HuH-7.5 (cell line): ENCODE measurements at places on chromosomes 12 and 14.

- DNase-seq = no peak
Measured at GRCh38 chr14:100605706-100606686, 18.8 kb upstream of the BEGAIN start.

- no peak for DNase-seq
Measured at GRCh38 chr14:65999865-66000264, 486.3 kb upstream of the CCDC196 start.

DNA sequence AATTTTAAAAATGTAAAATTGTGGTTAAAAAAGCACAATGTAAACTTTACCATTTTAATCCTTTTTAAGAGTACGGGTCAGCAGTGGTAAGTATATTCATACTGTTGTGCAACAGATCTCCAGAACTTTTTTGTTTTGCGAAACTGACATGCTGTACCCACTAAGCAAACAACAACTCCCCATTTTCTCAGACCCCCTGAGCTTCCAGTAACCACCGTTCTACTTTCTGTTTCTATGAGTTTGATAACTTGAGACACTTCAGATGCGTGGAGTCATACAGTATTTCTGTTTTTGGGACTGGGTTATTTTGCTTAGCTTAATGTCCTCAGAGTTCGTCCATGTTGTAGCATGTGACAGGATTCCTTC lies 38.0 kb downstream of the CHST11 start:
- DNase-seq = no peak

DNA sequence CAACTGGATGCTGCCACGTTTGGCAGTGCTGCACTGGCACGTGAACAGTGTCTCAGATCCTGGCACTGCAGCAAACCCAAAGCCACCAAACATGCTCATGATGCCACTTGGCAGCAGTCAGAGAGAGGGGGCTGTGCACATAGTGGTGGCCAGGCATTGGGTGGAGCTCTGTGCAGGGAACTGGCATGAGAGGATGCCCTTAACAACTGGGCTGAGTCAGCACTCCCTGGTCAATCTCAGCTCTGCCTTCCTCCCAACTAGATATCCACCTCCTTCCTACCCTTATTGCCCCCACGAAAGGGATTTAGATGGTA lies 37.0 kb downstream of the ZFHX2 start:
- DNase-seq = no peak

DNA sequence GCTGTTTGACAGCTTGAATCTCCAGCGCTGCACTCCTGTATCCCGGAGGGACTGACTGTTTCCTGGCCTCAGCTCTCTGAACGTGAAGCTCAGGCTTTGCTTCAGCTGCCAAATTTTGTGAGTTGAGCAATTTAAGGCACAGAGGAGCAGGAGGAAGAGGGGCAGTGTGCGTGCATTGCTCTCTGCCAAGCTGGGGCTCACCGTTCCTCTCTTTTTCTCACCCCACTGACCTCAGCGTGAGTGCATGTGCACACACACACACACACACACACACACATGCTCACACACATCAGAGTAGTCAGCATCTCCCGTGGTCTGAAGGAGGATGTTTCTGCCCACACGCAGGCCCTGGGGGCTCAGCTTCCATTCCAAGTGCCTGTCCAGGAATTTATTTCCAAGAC lies 27.8 kb upstream of the BDKRB2 start:
- DNase-seq = no peak

DNA sequence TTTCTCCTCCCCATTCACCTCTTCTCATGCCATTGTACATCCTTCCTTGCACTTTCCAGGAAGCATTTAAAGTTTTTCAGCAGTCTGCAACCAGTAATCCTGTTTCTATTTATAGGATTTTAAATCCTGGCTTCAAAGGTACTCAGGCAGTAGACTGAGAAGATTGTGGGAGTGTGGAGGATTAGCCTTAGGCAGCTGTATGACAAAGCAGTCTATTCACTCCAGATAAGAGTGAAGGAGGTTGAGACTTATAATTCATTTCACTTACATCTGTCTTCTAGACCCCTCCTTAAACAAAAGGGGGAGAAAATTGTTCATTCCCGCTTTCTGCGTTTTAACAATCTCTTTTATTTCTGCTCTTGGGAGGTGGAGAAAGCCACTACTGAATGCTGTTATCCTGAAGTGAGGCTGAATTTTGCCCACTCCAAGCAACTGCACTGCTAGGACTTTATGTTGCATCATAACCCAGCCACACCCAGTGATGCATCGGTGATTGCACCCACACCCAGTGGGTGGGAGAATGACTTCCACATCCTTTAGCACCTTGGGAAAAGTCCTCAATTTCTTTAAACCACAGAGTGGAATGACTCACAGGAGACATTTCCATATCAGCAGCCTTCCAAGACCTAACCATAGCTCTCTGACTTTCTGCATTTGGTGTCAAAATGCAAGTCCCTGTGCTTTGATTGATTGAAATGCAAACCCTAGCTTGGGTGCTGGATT lies 382.5 kb upstream of the ATP2B1 start:
- DNase-seq = no peak

DNA sequence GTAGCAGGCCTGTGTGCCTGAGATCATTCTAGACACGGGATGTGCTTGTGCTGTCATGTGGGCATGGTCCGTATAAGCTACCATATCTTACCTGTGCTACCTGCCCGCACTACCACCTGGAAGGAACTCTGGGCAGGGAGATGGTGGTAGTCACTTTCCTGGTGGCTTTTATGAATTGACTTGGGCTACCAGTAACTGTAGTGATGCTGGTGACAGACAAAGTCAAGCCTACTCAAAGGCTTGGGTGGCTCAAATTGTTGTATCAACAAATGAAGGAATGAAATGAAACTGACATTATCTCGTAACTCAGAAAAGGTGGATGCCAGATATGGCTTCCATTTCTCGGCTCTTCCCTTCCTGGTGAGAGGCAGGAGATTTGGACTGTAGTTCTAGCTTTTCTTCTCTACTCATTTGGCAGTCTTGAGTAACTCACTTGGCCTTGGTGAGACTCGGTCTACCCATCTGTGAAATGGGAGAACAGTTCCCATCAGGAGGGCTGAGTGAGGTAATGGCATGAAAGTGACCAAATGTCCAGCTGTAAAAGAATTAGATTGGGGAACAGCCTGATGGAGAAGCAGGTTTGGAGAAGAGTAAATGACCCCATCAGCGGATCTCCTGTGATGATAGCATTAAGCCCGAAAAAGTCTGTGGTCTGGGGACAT lies 81.3 kb downstream of the NOS1 start:
- DNase-seq = no peak

GRCh38 chr12:24510581-24511125 lies 438.2 kb downstream of the BCAT1 start:
- no peak for DNase-seq
